ENCODE measurements at places on chromosomes 11 and 22. TPM values are rescaled to one million over a fixed set of nuclear protein-coding genes. Genes with fewer than 3 reads are reported as not detected.

SMC1B gene
- 0.14 TPM for total RNA-seq

JAM3 gene
- total RNA-seq, result 2.9 TPM

AQP11 gene
- 0.20 TPM for total RNA-seq

MIAT gene
- total RNA-seq, result 6.0 TPM

RHOG gene
- total RNA-seq, result 164 TPM

CARNS1 gene
- 2.3 TPM for total RNA-seq

Measured in natural killer cell treated with Interleukin-12 subunit alpha and Interleukin-12 subunit beta and Interleukin-15 and Interleukin-18, amount 100 ng/mL, for 72 hours (primary cell).